Activated B cell treated with CpG ODN at 0.5 μM for 24 hours (primary cell): ENCODE measurements at places on chromosomes 1 and 21.

GRCh38 chr1:155127105-155127966, at the start of gene EFNA1:
EFNA1 (plus strand) TSS chr1:155127876; CDS start chr1:155127978, 102 bp downstream.
- peaks cover 30% of the 10 kb centered on the region for H3K4me1 ChIP-seq
- H3K4me3 ChIP-seq, result peak within 1 kb of the TSS; percentile 79
- H3K27me3 ChIP-seq, result peaks cover 42% of the 10 kb centered on the region

- peaks cover under 1% of the 10 kb centered on the region for H3K4me1 ChIP-seq
- no peak overlapping the region for H3K4me3 ChIP-seq
- H3K27ac ChIP-seq, result no peak overlapping the region
- H3K36me3 ChIP-seq, result no peaks in the 10 kb centered on the region
- peaks cover 9% of the 10 kb centered on the region for H3K27me3 ChIP-seq
- DNase-seq, result no peak
These were observed 5.9 kb upstream of the FOXO6 start for GRCh38 chr1:41355356-41355755.

DNA sequence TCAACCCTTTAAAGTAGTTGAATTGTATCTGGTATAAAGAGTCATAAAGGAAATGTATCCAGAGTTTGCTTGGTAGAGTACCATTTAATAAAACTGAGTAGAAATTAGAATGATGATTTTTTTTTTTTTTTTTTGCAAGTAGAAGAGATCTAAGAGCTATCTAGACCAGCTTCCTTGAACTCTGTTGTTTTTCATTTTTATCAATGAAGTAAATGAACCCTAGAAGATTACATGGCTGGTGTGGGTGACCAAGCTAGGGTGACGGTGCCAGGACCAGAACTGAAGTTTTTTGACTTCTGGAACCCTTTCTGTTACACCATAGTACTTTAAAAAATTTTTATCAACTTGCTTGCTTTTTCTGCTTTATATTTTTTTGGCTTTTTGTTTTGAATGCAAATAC, 36.9 kb downstream of the MACO1 start:
- H3K4me3 ChIP-seq, result no peak overlapping the region
- H3K27me3 ChIP-seq, result no peaks in the 10 kb centered on the region
- no peak for DNase-seq
- H3K4me1 ChIP-seq, result peaks cover 9% of the 10 kb centered on the region
- H3K36me3 ChIP-seq, result peaks cover 44% of the 10 kb centered on the region

DNA sequence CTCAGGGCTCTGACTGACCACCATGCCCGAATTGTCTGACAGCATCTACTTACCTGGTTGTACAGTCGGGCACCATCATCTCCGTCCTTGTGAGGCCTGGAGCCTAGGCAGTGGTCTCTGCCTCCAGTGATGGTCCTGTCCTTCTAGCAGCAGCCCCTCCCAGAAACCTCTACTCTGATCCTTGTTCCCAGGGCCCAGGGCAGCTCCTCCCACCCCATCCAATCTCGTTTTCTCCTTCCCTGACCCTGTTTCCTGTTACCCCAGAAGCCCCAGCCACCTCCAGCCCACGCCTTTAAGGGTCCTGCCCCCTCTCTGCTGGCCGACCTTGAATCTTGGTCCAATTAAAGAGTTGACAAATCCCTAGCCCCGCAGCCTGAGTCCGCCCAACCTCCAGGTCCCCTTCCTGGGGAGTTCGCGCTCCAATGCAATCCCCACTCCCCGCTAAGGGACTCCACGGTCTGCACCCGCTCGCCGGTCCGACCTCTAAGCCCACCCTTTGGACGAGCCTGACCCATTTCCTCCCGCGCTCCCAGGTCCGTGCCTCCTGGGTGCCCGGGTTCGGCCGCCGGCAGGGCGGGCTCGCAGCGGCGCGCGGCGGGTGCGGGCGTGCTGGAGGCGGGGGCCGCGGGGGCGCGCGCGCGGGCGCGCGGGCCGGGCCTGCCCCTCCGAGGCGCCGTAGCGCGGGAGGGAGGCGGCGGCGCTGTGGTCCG, at the start of gene B4GALT2:
Gene B4GALT2 (plus strand): TSS at position 660 of the 710 bp plus-strand sequence. CDS start 1,951 bp downstream, outside the sequence.
- H3K27me3 ChIP-seq, result no peaks in the 10 kb centered on the region
- peaks cover 52% of the 10 kb centered on the region for H3K4me1 ChIP-seq
- peak within 1 kb of the TSS; percentile 44 for H3K27ac ChIP-seq
- H3K36me3 ChIP-seq, result peaks cover 27% of the 10 kb centered on the region
- H3K4me3 ChIP-seq, result peak within 1 kb of the TSS; percentile 92

GRCh38 chr1:43853161-43853921, 80.3 kb upstream of the ARTN start:
- no peak overlapping the region for H3K27ac ChIP-seq
- peaks cover 5% of the 10 kb centered on the region for H3K4me1 ChIP-seq
- H3K36me3 ChIP-seq, result peaks cover 9% of the 10 kb centered on the region

GRCh38 chr21:42839271-42840231, 39.8 kb downstream of the WDR4 start:
- peaks cover 26% of the 10 kb centered on the region for H3K36me3 ChIP-seq
- DNase-seq, result no peak
- H3K27me3 ChIP-seq, result no peaks in the 10 kb centered on the region

DNA sequence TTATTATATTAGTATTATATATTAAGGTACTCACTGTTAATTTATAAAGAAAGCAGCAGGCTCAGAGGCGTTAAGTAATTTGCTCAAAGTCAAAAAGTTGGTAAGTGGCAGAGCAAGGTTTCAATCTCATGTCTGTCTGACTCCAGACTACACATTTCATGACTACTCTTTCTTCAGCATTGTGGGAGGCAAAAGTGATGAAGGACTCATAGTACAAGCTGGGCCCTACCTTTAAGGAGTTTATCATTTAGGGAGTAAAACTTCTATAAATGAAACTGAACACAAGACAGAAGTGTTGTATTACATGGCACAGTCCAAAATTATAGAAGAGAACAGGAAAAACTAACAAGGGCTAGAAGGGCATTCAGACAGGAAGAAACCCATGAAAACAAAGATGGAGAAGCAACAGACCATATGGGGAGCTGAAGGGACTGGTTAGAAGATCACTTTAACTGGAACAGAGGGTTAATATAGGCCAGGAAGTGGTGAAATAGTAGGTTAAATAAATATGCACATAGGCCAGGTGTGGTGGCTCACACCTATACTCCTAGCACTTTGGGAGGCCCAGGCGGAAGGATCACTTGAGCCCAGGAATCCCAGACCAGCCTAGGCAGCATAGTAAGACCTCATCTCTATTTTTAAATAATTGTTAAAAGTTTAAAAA, 11.5 kb downstream of the SORT1 start:
- H3K4me3 ChIP-seq, result no peak overlapping the region
- no peak overlapping the region for H3K27ac ChIP-seq
- DNase-seq, result no peak
- H3K27me3 ChIP-seq, result peaks cover 41% of the 10 kb centered on the region
- H3K36me3 ChIP-seq, result no peaks in the 10 kb centered on the region

- H3K36me3 ChIP-seq, result no peaks in the 10 kb centered on the region
- DNase-seq, result no peak
- no peaks in the 10 kb centered on the region for H3K4me1 ChIP-seq
- no peak overlapping the region for H3K4me3 ChIP-seq
These were observed 205.6 kb downstream of the ATG4C start for GRCh38 chr1:62989497-62989896.

- no peaks in the 10 kb centered on the region for H3K4me1 ChIP-seq
- no peaks in the 10 kb centered on the region for H3K36me3 ChIP-seq
- DNase-seq, result no peak
- H3K27ac ChIP-seq, result no peak overlapping the region
- H3K4me3 ChIP-seq, result no peak overlapping the region
- no peaks in the 10 kb centered on the region for H3K27me3 ChIP-seq
These were observed 199.8 kb downstream of the CHRM3 start for GRCh38 chr1:239586128-239586527.

DNA sequence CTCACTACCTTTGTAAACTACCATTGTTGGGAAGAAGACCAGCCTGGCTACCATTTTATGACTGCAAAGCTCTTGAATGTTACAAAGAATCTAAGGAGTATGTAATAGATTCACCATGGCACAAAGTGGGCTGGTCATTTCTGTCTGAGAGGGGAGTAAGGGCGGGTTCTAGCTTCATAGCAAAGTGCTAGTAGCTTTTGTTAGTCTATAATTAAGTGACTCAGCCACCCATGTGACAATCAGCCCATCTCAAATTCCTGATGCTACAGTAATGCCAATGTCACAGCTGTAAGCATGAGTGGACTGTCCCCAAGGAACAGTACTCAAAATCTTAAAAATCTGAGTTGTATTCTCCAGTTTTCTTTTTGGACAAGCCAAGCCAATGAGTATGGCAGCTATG, 15.4 kb upstream of the OTUD3 start:
- no peaks in the 10 kb centered on the region for H3K36me3 ChIP-seq
- no peaks in the 10 kb centered on the region for H3K4me1 ChIP-seq
- H3K27me3 ChIP-seq, result peaks cover 40% of the 10 kb centered on the region
- DNase-seq, result no peak
- H3K27ac ChIP-seq, result no peak overlapping the region
- H3K4me3 ChIP-seq, result no peak overlapping the region

GRCh38 chr1:16886860-16887605, 8.7 kb upstream of the RNU1-2 start:
- no peak for DNase-seq
- peaks cover 14% of the 10 kb centered on the region for H3K27me3 ChIP-seq
- H3K4me3 ChIP-seq, result no peak overlapping the region
- peaks cover 4% of the 10 kb centered on the region for H3K36me3 ChIP-seq

GRCh38 chr1:201074018-201074417, 38.2 kb downstream of the CACNA1S start:
- H3K4me1 ChIP-seq, result no peaks in the 10 kb centered on the region
- no peak overlapping the region for H3K27ac ChIP-seq
- peaks cover 5% of the 10 kb centered on the region for H3K27me3 ChIP-seq
- DNase-seq, result no peak
- H3K4me3 ChIP-seq, result no peak overlapping the region

- H3K27me3 ChIP-seq, result no peaks in the 10 kb centered on the region
- H3K4me3 ChIP-seq, result no peak overlapping the region
- H3K4me1 ChIP-seq, result peaks cover 25% of the 10 kb centered on the region
- no peaks in the 10 kb centered on the region for H3K36me3 ChIP-seq
These were observed 38.2 kb downstream of the RABIF start for GRCh38 chr1:202850593-202851362.

- no peak overlapping the region for H3K27ac ChIP-seq
- no peaks in the 10 kb centered on the region for H3K27me3 ChIP-seq
- peaks cover 21% of the 10 kb centered on the region for H3K4me1 ChIP-seq
These were observed 37.7 kb upstream of the ASPM start for GRCh38 chr1:197184190-197184589.

DNA sequence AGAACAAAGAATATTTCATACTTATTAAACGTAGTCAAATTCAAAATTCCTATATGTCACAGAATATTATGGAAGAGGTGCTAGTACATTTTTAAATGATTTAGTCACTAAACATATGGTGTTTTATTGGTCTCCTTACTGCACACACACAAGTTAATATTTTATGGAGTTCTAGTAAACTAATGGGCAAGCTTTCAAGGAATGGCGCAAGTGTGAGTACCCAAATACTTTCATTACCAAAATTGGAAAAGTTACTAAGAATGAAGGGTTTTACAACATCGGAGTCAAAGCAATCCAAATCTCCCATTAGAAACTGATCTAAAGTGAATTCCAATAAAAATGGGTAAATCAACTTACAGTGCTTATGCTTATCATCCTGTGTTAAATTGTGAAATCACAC, 921.9 kb downstream of the ADGRL2 start:
- no peak overlapping the region for H3K27ac ChIP-seq
- no peak overlapping the region for H3K4me3 ChIP-seq
- H3K27me3 ChIP-seq, result no peaks in the 10 kb centered on the region
- no peaks in the 10 kb centered on the region for H3K36me3 ChIP-seq

DNA sequence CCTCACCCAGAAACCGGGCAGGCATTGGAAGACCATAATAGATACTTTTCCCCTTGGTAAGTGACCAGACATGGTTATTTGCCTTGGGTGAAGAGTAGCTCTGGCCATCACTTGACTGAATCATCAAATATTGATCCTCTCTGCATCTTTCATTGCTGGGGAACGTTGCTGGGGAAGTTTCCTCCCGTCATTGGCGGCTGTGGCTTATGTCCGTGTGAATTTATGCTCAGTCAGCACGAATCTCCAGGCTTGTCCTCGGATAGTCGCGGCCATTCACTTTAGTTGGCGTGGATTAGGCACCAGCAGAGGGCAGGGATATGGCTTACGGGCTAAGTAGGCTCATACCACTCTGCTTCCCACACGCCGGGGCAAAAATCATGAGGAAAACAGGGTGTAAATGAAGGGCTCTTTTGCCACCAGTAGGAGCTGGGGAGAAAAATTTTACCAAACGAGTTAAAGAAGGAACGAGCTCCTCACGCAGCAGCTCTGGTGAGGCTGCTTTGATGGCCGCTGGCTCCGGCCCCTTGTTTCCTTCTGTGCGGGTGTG, 473.4 kb downstream of the CAMTA1 start:
- H3K4me3 ChIP-seq, result no peak overlapping the region
- no peaks in the 10 kb centered on the region for H3K4me1 ChIP-seq
- peaks cover 7% of the 10 kb centered on the region for H3K27me3 ChIP-seq
- DNase-seq, result no peak

- no peaks in the 10 kb centered on the region for H3K36me3 ChIP-seq
- H3K27ac ChIP-seq, result no peak overlapping the region
- DNase-seq, result no peak
- no peaks in the 10 kb centered on the region for H3K27me3 ChIP-seq
These were observed 64.4 kb downstream of the KCTD3 start for GRCh38 chr1:215631489-215631888.

DNA sequence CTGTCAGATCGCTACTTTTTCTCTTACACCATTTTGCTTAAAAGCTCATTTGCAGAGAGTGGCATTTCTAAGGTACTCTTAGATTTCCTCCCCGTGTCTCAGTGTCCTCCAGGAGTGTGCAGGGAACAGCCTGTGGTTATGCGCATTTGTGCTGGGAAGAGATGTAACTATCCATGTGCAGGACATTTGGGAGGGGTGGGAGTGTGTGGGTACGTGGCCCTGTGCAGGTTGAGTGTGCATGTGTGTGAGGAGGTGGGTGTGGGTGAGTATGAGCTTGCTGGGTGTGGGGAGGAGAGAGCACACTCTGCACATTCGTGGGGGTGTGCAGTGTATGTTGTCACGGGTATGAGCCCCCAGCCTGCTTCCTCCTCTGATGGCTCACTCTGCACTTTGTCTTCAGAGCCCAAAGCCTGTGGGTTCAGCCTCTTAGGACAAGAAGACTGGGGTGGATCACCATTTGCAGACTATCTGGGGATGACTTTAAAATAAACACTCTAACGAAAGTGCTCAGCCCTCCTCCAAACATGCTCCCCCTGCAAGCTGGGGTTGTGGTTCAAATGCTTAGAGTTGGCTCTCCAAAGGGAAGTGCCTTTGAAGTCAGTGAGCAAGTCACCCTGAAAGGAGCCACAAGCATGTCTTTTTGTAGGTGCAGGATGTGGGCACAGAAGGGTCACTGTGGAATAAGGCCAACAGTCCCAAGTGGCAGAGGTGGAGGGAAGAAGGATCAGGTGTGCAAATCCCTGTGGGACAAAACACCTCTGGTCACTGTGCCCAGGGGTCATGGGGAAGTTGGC, 295.4 kb downstream of the RRAGC start:
- H3K4me3 ChIP-seq, result no peak overlapping the region
- DNase-seq, result no peak
- no peaks in the 10 kb centered on the region for H3K36me3 ChIP-seq
- no peak overlapping the region for H3K27ac ChIP-seq
